Testis (tissue), 5 donors: ENCODE measurements at places on chromosomes 5 and 9.
A peak's percentile ranks its signal among the peaks of the same experiment; 100 is the strongest.

DNA sequence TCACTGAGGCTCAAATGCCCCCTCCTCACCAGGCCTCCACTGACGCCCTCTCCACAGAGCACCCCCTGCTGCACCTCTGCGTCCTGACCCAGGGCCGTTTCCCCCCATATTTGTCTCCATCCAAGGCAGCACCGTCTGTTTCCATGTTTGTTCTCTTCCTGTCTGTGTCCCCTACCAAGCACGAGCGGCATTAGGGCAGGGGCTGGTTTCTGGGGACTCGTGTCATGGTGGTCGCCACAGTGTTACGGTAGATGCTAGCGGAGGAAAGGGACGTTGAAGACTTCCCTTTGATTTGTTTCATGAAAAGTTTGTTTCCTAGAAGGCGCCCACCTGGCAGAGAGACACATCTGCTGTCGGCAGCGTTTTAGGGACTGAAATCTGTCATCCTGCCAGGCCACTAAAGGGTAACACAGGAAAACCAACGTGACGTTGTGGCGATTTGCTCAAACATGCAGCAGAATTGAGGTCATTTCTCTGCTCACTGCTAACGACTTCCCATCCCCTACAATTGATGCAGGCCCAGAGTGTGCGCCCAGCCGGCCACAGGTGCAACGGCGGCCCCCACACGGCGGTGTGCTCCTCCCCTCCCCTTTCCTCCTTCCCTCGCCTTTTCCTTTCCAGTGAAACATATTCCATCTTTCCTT is 79.3 kb upstream of the IRX4 start:
- no peak for DNase-seq

- DNase-seq = no peak
These were observed 116.6 kb downstream of the DROSHA start for GRCh38 chr5:31415009-31415923.

GRCh38 chr5:163912046-163912445 is 406.6 kb downstream of the MAT2B start:
- DNase-seq = no peak

GRCh38 chr5:126926187-126926586 is 104.2 kb downstream of the MARCHF3 start:
- no peak for DNase-seq

- no peak for DNase-seq
These were observed 56.3 kb upstream of the DIRAS2 start for GRCh38 chr9:90698871-90699440.

GRCh38 chr5:136424835-136425584 is 59.7 kb upstream of the TRPC7 start:
- peak; percentile 91 for DNase-seq

- no peak for DNase-seq
These were observed 2.3 kb downstream of the ACSL6 start for GRCh38 chr5:132008961-132009680.

DNA sequence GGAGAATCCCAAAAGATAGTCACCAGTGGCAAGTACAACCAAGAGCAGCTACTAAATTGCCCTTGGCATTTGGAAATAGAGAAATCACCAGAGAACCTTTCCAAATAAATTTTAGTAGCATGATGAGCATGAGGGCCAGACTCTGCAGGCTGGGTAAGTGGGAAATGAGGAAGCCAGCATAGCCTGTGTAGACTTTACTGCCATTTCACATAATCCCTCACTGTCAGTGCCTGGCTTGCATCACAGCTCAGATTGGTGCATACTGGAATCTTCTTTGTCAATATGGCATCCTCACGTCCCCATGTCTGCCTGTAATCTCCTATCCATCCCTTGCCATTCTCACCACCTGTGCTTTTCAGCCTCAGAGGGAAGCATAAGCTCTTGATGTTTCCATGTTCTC is 14.5 kb downstream of the GRAMD2B start:
- no peak for DNase-seq

DNA sequence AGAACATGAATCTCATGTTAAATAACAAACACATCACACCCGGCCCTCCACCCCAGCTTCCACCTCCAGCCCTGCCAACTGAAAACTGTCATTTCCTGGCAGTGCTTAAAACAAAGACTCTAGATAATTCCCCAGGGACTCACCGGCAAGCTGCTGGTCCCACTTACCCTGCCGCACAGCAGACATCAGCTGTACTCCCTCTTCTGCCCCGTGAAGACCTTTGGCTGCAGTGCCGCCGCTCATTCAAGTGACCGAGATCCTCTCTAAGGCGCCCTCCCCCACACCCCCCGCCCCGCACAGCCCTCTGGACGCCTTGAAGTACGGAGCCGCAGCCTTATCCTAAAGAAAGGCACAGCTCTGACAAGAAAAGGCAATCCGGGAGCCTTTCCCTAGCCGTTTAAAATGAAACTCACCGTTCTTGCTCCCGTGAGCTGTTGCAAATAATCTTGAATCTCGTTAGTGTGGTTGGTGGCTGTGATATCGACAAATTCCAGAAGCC is 434 bp downstream of the GLRX start:
- DNase-seq = peak; percentile 74

DNA sequence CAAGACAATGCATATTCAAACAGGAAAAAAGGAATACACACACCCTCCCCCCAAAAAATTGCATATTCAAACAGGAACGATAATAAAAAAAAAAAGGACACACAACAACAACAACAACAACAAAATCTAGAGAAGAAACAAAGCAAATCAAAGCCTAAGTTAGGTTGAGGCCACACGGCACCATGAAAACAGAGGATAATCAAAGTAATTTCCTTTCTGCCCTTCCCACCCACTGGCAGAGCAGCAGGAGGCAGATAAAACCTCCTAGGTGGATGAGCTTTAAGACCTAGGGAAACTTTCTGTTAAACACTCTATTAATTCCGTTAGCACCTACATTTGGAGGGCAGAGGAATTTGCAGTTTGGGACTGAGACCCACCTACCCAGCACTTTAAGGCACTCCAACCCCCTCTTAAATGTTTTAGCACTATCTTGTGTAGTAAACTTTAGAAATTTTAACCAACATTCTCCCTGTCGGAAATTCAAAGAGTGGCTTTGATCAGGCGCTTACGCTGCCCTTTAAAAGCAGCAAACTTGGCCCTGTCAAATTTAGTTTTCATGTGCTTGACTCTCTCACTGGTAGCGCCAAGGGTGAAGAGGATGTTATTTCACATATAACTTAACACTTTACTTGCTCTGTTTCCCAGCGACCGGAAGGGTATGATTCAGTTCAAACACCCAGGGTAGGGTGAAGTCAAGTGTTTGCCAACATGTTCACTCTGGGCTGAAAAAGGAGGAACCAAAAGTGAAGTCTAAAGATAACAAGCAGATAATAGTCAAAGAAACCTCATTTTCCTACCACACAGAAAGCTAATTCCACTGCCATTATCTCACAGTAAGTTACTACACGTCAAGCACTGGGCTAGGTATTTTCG is 9.2 kb downstream of the ENC1 start:
- DNase-seq = no peak

DNA sequence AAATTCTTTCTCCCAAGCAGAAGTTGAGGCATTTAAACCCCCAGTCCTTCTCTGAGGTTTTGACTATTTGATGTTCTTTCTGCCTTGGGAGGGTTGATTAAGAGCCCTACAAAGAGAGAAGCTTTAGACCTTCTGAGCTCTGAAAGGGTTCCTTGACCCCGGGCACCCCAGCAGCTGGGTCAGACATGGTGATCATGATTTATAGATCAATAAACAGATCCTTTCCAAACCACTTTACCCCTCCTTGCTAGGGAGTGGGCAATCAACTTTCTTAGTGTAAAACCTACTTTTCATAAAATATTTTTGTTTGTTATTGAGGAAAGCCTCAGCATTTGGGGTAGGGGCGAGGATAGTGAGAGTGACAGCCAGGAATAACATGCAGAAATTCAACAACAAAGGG is 117.6 kb downstream of the PRDM6 start:
- no peak for DNase-seq

DNA sequence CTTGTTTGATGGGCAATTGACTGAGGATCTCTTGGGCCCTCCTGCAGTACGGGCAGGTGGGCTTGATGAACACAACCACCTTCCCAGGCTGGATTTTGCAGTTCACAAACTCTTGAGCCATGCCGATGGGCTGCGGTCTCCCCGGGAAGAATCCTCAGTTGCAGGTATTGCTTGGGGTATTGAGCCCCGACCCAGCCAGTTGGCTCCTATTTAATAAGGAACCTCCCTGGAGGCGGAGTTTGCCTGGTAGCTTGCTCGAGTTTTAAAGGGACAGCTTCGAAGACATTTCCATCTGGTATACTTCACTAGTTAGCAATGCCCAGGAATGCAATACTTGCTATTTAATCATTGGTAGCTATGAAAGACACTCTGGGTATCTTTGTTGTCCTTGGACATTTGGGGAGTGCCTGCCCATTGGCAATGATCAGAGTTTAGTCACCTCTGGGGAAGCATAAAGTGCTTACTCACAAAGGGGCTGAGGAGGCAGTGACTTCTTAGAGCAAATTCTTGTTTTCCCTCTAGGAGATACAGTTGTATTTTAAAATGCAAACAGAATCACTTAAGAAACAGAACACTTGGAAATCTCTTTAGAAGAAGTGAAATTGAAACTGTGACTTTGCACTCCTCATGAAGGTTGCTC is at the start of gene GLRX:
Gene GLRX, minus strand, starts transcription at position 185 of the 640 bp plus-strand sequence. Its CDS starts 64 bp downstream, at position 121.
- DNase-seq = peak; percentile 85

- peak; percentile 91 for DNase-seq
These were observed at the start of gene STRBP for GRCh38 chr9:123268465-123269259. TSS of gene STRBP (minus strand) at chr9:123268586. CDS start at chr9:123184134, 84,452 bp downstream.

GRCh38 chr5:44332285-44332971 is 56.8 kb downstream of the FGF10 start:
- no peak for DNase-seq

- no peak for DNase-seq
These were observed 28.4 kb upstream of the GPR150 start for GRCh38 chr5:95591490-95591901.

GRCh38 chr9:80504601-80505230 is 933.0 kb downstream of the TLE4 start:
- no peak for DNase-seq

GRCh38 chr9:112069318-112070169 is 105.6 kb downstream of the SUSD1 start:
- no peak for DNase-seq

GRCh38 chr5:74064225-74064624 is 438.2 kb downstream of the ARHGEF28 start:
- no peak for DNase-seq

DNA sequence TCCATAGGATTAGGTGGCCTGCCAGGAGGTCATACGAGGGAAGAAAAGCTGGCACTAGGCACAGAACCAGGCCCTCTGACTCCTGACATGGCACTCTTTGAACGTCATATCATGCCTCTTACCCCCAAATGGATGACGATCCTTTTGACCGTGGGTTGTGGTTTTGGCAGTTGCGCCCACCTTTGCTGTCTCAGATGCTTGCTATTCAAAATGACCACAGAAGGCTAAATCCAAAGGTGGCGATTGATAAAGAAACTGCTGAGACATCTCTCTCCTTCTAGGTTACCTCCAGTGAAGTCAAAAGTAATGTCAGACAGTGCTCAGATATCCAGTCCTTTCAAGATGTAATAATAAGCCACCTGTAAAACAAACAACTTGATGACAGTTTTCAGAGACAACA is 385.0 kb downstream of the EFNA5 start:
- no peak for DNase-seq

GRCh38 chr9:35960039-35960655 is 2.2 kb upstream of the OR2S2 start:
- no peak for DNase-seq

GRCh38 chr5:142871363-142872193 is 101.4 kb downstream of the ARHGAP26 start:
- peak; percentile 83 for DNase-seq
